ENCODE measurements at places on chromosomes 3 and 15. TPM values are rescaled to one million over a fixed set of nuclear protein-coding genes. Genes with fewer than 3 reads are reported as not detected.

Gene RNF7
- 53.4 TPM for total RNA-seq

Gene PLXND1
- 3.0 TPM for total RNA-seq

Gene MOBP
- total RNA-seq, result not detected

Gene GOLGA8R
- 15.9 TPM for total RNA-seq

Gene SI
- not detected for total RNA-seq

Gene SAMMSON
- not detected for total RNA-seq

DNA sequence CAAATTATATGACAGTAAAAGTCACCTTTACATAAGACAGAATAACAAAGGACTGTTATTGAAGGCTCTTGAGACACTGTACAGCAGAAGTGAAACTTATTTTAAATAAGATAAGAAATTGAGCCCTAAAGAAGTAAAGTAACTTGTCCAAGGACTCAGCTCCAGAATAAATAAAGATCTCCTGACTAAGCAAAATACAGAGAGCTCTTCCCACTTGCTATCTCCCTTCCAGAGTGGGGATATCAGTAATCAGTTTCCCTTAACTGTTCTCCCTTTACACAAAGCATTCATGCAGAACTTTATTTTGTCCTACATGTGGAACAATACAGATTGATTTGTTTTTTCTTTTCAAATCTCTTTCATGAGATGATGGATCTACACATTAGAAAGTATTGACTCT is 129.5 kb upstream of the BHLHE40 start:
- no peak for DNase-seq

DNA sequence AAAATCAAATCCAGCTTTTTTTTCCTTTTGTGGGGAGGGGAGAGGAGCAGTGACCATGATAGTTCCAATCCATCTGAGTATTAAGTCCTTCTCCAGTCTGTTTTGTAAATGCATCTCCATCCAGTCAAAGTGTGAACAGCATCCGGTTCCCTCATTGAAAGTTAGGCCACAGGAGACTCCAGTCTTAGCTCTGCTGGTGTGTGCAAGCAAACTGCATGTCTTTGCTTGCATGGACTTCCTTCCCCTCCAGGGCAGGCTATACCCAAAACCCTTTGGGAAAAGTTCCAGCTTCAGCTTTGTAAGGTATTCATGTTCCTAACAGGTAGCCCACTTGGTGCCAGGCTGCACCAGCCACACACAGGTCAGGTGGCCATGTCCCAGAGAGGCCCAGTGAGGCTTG is 3.1 kb upstream of the MAN2C1 start:
- no peak for DNase-seq

DNA sequence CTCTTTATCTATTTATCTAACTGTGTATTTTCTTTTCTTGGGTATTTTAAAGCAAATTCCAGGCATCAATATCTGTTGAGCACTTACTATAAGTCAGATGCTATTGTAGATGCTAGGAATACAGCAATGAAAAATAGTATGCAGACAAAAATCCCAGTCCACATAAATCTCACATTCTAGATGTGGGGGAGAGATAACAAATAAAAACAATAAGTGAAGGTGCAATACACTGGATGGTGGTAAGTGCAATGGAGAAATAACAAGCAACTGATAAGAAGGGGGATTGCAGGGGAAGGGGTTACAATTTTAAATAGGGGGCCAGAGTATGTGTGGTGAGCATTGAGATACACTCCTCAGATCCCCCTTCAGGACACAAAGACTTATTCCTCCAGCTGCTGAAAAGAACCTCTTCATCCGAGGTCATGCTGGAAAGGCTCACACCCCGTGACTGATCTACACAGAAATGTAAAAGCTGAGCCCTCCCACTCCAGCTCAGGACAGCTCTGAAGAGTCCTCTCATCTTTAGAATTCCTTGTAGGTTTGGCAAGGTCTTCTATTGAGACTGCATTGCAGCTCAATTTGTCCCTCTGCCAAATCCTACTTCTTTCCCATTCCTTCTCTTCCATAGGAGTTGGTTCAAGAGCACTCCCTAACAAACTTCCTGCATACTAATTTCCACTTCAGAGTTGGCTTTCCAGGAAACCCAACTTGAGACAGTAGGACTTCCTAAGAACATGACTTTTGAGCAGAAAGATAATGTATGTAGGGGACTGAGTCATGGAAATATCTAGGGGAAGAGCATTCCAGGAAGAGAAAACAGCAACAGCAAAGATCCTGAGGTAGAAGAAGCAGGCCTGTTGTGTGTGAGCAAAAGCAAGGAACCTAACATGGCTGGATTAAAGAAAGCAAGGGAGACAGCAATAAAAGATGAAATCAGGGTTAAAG is 8.1 kb upstream of the SCG3 start:
- DNase-seq, result no peak

- peak; percentile 87 for DNase-seq
Observed at GRCh38 chr15:40115670-40116093, 7.0 kb upstream of the BMF start.

DNA sequence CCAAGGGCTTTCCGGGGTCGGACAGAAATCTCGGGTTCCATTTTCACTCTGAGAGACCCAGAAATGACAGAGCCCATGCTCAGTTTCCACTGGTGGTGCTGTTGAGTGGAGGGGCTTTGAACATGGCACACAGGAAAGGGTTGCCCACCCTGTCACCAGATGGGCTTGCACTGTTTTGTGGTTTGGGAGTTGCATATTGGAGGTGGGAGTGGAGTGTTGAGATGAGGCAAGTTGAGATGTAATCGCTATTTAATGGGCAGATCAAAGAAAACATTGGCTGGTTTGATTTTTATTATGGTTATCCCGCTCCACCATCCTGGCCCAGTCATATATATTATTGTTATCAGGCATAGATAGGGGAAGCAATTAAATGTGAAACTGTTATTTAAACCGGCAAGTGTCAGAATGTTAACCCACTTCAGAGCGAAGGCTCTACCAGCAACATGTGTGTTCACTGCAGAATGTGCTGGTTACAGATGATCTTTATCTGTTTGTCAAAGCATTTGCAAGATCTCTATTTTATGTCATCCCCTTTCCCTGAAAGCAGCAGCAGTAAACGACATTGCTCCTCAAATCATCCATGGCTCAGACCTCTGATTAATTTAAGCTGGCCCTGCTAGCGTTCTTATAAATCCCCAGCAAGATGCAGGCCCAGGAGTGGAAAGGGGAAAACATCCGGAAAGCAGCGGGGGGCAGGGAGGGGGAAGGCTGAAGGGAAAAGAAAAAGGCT is 58.3 kb upstream of the TSEN2 start:
- no peak for DNase-seq

- DNase-seq, result no peak
Observed at GRCh38 chr3:189677667-189678066, 46.5 kb downstream of the TP63 start.

- DNase-seq, result no peak
Observed at GRCh38 chr3:26308454-26308853, 314.1 kb upstream of the LRRC3B start.

- DNase-seq, result no peak
Observed at GRCh38 chr3:190369668-190370295, 18.2 kb upstream of the CLDN16 start.

GRCh38 chr3:32413845-32414521 is 22.3 kb downstream of the CMTM7 start:
- DNase-seq, result no peak

All from activated CD8-positive, alpha-beta memory T cell treated with anti-CD3 and anti-CD28 coated beads, Interleukin-2, amount 10 ng/mL, durations not matched to agents 7 days and 5 days (primary cell).